ENCODE measurements at places on chromosomes 4 and X.

DNA sequence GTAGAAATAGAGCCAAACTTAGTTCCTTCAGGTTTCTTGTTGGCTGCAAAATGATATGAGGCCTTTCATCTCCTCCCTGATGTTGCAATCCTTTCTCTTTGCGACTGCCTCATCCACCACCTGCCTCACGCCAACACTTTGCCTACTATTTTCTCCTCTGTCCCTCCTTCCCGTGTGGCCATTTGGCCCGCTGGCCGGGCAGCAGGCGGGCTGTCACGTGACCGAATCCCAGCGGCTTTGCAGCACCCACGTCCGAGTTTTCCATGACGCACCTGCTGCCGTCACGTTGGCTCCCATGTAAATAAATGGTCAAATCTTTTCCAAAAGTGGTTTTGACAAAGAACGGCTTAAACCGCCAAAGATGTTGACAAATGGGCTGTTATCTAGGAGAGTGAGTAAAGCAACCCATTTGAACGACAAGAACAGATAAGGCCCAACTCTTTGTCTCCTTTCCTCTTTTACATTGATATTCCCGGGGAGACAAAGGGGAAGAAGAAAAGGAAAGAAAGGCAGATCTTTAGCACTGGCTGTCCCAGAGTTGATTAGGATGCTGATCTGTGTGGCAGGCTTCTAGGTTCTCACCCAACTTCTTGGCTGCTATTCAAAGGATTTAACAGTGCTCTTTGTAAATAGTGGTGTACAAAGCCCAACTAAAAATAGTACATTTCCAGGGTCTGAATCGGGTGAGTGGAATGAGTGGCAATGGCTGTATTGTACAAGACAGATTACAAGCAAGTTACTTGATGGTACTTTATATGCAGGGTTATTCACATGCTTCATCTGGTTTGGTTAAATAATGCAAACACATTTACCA lies 174.2 kb upstream of the JADE1 start:
- no peak for DNase-seq

DNA sequence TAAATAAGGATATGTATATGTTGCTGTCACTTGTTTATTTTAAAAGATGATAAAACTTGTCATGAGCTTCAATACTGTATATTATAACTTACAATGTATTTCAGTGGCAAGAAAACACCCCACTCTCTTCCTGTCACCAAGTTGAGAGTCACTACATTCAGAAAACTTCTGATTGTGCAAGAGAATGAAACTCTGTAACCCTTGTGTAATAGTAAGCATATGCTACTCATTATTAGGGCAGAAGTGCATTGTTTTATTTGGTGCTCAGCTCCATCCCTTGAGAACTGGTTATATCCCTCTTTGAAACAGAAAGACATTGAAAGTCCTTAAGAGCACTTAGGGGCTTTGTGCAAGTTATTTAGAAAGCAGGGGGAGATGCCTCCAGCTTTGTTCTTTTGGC lies 594.5 kb downstream of the ARAP2 start:
- DNase-seq = no peak

GRCh38 chr4:66647476-66647875 lies 897.8 kb downstream of the CENPC start:
- no peak for DNase-seq

DNA sequence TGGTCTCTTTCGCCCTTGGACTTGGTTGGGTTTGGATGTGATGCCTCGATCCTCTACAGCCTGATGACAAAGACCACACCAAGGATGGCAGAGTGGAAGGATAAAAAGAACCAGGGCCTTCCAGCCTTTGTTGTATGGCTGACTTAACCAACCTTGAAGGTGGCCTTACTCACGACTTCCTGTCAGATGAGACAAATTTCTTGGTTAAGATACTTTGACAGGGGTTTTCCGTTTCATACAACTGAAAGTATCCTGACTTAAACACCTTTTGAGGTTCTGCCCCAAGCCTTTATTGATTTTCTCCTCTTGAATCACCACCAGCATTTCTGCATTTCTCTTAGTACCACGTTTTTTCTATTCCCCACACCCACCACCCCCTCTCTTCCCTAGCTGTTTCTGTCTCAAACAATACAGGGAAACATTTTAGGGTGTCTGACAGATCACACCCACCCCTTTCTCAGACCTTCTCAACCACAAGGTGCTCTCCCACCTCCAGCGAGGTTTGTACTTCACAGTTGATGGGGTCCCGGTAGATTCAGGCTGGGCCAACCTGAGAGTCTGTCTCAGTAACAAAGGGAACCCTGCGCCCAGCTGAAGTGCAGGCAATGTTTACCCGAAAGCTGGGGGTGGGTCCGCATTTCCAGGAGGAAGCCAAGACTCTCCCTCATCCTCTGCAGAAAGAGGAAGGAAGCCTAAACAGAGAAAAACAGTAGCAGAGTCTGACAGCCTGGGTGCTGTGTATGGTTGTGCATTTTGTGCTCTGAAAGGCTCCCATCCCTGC lies 5.0 kb upstream of the TSPAN5 start:
- DNase-seq = no peak

DNA sequence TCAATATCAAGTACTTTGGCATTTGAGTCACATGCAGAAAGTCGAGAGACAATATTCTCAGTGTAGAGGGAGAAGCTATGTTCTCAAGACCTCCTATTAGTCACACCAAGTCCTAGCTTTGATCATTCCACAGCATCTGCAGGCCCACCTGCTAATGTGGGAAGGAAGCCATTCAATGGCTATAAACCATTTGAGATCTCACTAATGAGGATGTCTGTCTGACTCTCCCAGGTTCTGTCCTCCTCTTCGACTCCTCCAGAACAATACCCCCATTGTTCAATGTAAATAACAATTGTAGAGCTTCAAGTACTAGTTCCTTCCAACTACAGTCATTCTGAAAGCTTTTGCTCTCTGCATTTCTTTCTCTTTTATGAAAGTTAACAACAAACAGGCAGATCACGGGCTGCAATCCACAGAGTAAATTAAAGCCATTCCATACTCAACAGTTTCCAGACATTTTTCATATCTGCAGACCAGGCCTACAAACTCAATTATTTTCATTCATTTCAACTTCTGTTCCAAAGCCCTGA lies 140.2 kb upstream of the EDNRA start:
- DNase-seq = no peak

- no peak for DNase-seq
Measured at GRCh38 chr4:76765473-76766183, 132.3 kb downstream of the SOWAHB start.

Measured in EL (cell line).